Stimulated activated naive B cell treated with anti-CD40 and anti-IgM and Interleukin-4, amounts not matched to agents 10 μg/mL and 1 μg/mL and 100 μg/mL, for 72 hours (primary cell): ENCODE measurements at places on chromosomes 6 and 20.

DNA sequence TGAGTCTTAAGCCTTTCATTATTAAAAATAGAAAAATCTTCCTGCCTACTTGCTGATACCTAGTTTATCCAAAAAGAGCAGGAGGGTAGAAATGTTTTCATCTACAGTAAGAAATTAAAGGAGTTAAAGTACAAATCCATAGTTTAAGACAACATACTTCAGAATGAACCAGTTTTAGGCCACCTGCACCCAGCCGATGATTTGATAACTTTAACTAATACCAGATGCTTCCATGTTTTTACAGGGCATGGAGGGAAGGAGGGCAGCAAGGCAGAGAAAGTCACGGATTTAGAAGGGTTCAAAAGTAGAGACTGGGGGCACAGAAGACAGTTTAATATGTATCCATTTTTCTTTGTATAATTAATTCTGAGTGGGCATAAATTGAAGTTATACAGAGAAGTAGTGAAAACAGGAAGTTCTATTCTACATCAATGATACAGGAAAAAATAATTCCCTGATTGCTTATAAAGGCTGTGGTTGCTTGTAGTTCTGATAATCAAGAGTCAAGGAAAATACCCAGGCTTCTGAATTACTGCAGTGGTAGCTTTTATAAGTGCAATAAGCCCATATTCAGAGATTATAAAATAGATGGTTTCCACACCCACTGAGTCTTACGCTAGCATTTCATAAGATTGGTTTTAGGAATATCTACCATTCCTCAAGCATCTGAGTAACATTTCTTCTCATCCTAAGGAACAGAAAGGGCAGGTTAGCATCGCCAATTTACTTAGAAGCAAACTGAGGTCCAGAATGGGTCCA, 72.0 kb downstream of the GMDS start:
- DNase-seq = no peak

- no peak for DNase-seq
Observed at GRCh38 chr6:142470421-142470820, 168.6 kb downstream of the ADGRG6 start.

- no peak for DNase-seq
Observed at GRCh38 chr6:97790926-97791590, 508.0 kb upstream of the MMS22L start.

DNA sequence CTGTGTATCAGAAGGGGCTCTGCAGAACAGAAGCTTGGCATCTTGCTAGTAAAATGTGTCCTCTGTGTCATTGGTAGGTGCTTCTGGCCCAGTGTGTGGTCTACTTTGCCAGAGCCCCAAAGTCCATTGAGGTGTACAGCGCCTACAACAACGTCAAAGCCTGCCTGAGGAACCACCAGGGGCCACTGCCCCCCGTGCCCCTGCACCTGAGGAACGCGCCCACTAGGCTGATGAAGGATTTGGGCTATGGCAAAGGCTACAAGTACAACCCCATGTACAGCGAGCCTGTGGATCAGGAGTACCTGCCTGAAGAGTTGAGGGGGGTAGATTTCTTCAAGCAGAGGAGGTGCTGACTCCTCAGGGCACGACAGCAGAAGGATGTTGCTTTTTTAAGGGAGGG, 19.7 kb downstream of the WRNIP1 start:
- no peak for DNase-seq

- no peak for DNase-seq
Observed at GRCh38 chr20:51366155-51366886, 176.2 kb downstream of the NFATC2 start.

DNA sequence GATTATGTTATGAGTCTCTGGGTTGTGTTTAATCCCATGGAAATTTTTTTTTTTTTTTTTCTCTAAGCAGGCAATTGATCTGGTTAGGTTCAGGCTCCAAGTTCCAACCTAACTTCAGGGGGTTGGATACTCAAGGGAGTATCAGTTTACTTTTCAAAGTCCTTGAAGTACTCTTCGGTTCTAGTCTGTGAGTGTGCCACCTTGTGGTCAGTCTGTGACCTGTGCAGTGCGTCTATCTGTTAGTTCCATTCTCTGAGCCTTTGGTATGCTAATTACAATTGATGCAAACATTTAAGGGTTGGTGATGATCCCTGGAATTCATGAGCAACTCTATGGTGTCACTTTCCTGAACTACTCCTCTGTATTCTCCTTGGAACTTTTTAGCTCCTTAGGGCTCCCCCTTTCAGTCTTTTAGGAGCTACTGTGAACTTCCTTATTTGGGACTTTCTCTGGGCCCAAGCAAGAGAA, 342.0 kb downstream of the SOX4 start:
- no peak for DNase-seq

DNA sequence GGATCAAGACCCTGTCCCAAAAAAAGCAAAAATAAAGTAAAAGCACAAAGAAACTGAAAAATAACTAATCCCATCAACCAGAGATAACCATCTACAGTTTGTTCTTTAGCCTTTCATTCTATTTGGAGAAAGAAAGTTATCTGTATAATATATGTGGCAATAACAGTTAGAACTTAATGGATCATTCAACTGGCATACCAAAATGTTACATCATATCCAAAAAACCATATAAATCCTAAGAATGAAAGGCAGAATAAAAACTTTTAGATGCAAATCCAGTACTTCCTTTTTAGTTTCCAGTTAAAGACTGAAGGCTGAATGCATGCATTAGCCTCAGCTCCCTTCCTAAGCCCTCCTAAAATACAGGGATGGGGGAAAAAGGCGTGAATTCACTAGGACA, 25.2 kb downstream of the ILRUN start:
- DNase-seq = no peak

DNA sequence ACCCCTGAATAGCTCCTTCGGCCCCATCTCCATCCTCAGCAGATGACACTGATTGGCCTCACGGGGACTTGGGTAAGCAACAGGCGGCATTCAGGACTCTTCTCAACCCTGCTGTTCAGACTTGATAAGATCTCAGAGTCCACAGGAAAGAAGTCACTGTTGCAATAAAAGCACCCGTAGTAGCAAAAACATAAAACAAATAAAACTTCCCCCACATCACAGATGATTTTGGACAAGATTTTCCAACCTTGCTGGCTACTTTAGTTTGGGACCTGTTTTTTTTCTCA, 17.1 kb upstream of the C20orf144 start:
- no peak for DNase-seq

DNA sequence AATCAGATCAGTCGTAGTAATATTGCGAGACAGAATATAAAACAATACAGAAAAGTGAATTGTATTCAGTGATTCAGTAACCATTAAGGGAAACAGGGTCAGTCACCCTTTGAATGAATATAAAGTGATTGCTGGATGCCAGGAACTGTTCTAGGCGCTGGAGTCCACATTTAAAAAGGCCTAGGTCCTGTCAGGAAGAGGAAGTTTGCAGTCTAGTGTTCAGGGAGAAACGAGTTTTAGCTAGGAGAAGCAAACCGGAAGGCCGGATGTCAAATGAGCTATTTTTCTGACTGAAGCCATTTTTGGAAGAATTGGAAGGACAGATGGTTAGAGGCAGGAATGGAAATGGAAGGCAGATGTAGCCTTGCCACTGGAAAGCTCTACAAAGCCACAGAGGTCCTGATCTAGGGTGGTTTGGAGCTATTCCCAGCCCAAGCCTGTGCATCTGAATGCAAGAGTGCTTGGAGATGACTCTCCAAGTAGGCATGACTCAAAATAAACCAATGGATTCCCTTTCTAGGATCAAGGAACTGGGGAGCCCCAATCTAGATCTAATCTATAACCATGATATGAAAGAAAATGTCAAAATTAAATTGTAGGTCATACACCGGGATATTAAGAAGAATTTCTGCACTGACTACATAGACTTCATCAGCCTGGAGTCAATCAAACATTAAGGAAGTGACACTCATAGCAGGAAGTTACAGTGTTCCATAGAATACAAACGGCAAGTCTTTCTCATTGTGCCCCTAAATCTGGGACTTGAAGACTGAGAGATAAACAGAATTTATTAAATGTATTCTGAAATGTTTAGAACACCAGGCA, 36.8 kb upstream of the CDKAL1 start:
- no peak for DNase-seq

DNA sequence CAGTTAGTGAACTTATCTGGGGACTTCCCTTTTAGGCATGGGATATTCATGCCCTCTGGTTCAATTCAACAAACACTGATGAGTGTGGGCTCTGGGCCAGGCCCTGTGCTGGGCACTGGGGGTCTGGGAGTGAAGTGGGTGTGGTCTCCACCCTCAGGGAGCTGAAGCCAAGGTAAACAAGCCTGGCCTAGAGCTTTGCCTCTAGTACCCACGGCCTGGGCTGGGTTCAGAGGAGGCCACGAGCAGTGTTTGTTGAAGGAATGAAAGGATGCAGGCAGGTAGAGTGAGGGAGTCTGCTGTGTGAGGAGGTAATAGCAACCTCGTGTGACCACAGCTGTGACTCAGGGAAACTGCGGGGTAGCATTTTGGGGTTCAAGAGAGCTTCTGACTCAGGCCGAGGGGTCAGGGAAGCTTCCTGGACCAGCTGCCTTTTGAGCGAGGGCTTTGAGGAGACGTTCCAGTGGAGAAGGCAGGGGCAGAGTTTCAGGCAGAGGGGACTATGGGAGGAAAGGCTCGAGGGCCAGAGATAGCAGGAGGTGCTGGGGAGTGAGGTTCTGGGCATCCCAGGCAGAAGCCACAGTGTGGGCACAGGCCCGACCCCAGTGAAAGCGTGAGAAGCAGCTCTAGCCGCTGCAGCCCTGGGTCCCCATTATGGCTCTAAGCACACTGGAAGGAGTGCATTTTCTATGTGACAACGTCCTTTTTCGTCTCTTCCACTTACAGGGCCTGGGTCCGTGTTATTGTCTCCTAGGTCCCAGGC, 5.6 kb downstream of the MYLK2 start:
- no peak for DNase-seq

DNA sequence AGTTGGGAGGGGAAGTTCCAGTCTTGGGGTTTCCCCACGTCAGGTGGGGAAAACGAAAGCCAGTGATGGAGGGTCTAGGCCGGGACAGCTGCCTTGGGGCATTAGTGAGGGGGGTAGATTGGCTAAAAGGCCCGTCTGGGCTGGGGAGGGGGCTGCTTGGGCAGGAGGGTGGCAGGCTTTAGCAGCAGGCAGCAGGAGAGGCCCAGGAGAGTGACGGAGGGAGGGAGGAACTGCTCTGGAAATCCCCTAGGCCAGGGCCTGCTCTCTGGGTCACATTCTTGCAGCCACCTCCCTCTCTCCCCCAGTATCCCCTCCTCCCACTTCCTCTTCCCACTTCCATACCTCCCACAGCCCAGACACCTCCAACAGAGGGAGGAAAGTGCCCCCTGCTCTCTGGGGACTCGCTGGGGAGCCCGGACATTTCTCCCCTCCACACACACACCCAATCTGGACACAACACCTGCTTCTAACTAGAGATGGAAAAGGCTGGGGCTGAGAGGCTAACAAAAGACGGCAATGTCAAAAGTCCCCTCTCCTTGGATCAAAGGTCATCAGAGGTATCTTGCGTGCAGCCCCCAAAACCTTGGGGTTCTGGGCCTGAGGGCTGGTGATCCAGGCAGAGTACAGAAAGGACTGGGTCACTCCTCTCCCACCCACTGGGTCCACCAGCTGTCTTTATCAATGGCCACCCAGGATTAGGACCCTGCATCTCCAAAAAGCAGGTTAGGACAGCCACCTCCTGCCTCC, 1.8 kb downstream of the NFKBIE start:
- DNase-seq = peak; percentile 73

- no peak for DNase-seq
Observed at GRCh38 chr20:22455259-22455658, 129.1 kb downstream of the FOXA2 start.

DNA sequence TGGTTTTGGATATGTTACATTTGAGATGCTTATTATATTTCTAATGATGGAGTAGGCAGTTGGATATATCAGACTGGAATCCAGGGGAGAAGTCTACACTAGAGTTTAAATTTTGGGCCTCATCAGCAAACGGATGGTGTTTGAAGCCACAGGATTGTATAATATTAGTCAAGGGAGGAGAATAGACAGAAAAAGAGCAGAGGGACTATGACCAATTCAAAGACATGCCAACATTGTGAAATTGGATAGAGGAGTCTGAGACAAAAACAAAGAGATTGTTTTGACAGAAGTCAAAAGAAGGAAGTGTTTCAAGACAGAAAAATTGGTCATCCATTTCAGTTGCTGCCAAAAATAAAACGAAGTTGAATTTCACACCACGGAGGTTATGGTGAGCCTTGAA, 66.5 kb downstream of the NOX3 start:
- DNase-seq = no peak

DNA sequence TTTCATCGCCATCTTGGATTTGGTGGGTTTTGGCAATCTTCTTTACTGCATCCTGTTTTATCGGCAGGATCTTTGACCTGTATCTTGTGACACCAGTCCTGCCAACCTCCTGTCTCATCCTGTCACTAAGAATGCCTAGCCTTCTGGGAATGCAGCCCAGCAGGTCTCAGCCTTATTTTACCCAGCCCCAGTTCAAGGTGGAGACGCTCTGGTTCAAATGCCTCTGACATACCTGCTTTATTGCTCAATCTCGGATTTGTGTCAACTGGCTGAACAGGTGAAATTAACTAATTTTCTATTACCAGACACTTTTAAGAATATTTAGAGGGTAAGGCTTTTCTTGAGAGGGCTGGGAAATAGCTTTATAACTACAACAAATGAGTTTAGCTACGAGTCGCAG, 102.5 kb downstream of the SASH1 start:
- DNase-seq = no peak

- no peak for DNase-seq
Observed at GRCh38 chr20:24131684-24132083, 143.1 kb upstream of the GGTLC1 start.

GRCh38 chr6:27847706-27848105, 64.5 kb downstream of the OR2B2 start:
- no peak for DNase-seq

GRCh38 chr6:153000243-153000642, 2.3 kb downstream of the MTRF1L start:
- no peak for DNase-seq

- DNase-seq = no peak
Observed at GRCh38 chr20:1528811-1529210, 28.7 kb downstream of the SIRPD start.

DNA sequence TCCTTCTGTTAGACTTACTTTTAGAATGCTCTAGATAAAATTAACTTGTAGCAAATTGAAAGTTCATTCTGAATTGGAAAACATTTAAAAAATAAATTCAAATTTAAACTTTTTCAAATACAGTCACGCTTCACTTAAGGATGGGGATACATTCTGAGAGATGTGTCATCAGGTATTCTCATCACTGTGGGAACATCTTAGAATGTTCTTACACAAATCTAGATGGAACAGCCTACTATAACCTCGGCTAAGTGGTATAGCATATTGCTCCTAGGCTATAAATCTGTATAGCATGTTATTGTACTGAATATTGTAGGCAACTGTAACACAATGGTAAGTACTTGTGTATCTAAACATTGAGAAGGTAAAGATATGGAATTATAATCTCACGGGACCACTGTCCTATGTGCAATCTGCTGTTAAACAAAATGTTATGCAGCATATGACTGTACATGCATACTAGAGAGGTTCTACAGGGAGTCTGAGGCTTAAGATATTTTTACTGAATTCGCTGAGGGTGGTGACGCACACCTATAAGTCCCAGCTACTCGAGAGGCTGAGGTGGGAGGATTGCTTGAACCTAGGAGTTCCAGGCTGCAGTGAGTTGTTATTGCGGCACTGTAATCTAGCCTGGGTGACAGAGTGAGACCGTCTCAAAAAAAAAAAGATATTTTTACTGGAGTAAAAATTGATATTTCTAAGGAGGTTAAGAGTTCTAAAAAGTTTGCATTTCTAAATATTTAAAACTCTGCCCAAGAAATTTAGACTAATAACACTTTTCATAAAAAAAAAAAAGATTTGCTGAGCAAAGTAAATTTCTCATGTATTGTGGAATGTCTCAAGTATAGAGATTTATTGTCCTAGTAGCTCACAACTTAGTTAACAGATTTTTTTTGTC, 87.3 kb upstream of the TULP1 start:
- DNase-seq = no peak
